ENCODE measurements at places on chromosomes 2 and 18.
A peak's percentile ranks its signal among the peaks of the same experiment; 100 is the strongest.

- DNase-seq, result no peak
Observed at GRCh38 chr2:213932-214693, 49.7 kb downstream of the SH3YL1 start.

- DNase-seq, result no peak
Observed at GRCh38 chr18:33696332-33697162, 118.5 kb downstream of the ASXL3 start.

DNA sequence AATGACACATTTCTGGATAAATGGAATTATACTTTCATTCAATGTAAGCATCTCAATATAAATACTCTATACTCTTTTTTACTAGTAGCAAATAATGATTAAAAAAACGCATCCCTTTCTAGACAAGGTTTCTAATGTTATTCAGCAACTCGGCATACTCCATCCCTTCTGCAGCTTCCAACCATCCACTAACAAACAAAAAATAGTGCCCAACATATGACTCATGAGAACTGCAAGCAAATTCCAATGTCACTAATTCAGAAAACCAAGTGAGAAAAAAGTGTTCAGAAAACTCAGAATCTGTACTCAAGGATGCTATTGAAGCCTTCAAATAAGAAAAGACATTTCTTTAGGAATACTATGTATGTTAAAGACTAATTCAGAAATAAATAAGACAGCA lies 140.0 kb downstream of the BAZ2B start:
- no peak for DNase-seq

DNA sequence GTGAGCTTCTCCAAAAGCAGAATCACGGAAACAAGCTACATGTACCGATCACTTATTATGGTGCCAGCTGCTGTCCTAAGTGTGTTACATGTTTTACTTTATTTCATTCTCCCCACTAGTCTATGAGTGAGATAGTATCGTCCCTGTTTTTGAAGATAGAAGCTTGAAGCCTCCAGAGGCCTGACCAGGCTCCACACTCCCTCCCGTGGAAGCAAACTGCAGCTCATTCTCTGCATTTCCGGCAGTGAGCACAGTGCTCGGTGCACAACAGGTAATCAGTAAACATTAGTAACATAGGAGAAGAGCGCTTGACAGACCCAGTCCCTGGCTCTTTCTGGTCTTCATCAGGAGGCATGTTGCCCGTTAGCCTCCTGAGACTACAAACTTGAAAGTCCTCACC lies 72.9 kb downstream of the ZBTB7C start:
- no peak for DNase-seq

- no peak for DNase-seq
Observed at GRCh38 chr2:182826496-182826895, 39.9 kb downstream of the FRZB start.

GRCh38 chr2:96768083-96768561 lies 7.4 kb downstream of the CNNM4 start:
- DNase-seq, result no peak

- DNase-seq, result no peak
Observed at GRCh38 chr2:240374085-240374907, 61.2 kb upstream of the GPC1 start.

DNA sequence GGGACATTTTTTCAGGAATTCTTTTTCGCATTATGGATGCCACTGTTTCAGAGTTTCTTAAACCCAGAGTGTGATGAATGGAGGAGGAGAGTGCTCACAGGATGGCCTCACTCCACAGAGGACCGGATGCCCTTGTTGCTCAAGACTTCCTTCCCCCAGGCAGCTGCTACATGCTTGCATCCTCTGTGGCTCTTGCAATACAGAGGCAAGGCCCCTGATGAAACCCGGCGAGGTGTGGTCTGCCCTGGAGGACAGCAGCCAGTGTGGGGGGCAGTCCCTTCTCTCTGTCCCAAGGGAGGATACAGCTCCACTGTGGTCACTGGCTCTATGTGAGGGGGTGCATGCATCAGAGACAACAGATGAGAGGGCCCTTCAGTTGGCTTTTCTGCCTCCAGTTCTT lies 109.6 kb downstream of the SH3RF3 start:
- peak; percentile 48 for DNase-seq

GRCh38 chr2:72089537-72089936 lies 58.1 kb downstream of the CYP26B1 start:
- DNase-seq, result no peak

DNA sequence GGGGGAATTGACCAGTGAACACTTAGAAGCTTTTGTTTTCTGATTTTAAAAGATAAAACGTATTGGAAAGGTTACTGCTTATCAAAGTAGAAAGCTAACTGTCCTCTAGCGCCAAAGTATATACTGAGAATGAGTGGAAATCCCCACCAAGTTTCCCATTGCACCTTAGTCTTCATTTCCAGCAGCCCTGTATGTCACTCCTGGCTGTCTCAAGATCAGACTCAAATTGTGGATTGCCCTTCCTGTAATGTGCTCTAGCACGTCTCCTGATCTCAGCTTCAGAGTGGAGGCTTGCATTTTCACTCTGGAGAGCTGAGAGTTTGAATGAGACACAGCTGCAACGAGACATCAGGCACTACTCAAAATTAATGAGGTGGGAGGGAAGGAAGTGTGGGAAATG lies 26.6 kb downstream of the MFF start:
- no peak for DNase-seq

DNA sequence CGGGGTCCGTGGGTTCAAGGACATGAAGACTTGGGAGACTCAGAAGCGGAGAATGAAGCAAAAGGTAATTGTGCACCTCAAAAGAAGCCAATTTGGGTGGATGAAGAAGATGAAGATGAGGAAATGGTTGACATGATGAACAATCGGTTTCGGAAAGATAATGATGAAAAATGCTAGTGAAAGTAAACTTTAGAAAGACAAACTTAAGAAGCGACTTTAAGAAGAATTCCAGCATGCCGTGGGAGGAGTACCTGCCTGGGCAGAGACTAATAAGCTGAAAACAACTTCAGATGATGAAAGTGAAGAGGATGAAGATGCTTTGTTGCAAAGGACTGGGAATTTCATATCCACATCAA lies 43.5 kb downstream of the PSTPIP2 start:
- no peak for DNase-seq

DNA sequence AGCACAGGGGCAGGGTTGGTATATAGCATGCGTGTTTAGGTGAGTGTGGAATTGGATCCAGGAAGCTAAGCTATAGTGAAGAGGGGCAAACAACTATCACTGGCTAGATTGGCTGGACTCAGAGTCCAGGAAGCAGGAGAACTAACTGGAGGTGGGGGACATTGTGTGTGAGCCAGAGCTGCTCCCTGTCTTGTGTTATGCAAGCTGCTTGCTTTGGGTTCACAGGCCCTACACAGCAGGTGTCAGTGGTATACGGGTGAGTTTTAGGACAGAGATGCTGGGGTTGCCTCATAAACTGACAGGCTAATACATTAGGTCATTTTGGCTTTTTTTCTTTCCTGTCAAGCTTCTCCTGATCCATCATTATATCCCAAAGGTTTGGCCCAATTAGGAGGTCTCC lies 87.5 kb downstream of the CCDC85A start:
- DNase-seq, result no peak

DNA sequence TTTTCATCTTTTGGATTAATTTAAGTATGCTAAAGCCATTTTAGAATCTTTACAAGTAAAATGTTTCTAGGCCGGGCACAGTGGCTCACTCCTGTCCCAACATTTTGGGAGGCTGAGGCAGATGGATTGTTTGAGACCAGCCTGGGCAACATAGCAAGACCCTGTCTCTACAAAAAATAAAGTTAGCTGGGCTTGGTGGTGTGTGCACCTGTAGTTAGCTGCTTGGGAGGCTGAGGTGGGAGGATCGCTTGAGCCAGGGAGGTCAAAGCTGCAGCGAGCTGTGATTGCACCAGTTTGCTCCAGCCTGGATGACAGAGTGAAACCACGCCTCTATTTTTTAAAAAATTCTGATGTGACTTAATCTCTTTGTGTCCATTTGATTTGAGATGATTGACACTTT lies 3.9 kb downstream of the PPM1B start:
- no peak for DNase-seq

DNA sequence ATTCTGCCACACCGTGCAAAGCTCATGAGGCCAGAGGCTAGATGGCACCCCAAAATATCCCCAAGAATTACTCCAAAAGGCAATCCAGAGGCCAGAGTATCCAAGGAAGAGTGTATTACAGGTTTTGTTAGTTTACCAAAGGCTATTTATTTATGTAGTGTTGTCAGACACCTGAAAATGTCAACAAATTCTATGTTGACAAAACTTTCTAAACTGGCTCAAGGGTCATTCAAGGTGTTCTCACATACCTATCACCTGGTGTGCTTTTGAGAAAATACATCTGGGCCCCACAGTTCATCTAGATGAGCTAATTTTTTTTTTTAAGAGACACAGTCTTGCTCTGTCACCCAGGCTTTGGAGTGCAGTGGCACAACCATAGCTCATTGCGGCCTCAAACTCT lies 12.4 kb upstream of the DTNB start:
- DNase-seq, result no peak

DNA sequence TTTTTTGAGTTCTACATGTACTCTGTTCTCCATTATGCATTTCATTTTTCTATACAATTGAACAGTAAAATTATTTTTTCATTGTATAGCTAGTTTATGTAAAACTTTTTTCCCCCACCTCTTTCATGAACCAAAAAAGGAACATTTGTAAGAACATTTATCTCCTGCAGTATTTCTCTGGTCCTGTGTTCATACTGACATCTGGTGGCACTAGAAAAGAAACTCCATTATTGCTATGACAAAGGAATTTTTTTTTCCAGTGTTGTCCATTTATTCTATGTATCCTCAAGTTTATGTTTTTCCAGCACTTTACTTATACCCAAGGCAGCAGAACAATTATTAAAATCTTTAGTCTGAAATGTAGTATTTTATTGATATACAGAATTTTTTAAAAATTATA lies 27.4 kb upstream of the CHAC2 start:
- DNase-seq, result no peak

DNA sequence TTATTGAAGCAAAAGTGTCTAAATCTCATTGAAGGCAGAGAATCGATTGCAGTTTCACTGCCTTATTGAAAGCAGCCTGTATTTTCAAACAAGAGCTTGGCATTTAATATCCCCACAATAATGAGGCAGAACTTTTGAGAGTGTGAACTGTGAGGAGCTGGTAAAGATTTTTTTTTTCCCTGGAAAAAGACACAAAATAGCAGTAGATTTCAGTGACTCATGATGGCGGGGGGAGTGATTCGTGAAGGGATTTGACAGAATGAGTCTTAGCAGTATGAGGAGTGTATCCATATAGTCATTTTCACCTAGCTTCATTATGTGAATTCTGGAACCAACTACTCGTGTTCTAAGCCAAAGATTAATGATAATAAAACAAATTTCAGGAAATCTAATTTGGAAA lies 242.9 kb downstream of the ARL6IP6 start:
- no peak for DNase-seq

DNA sequence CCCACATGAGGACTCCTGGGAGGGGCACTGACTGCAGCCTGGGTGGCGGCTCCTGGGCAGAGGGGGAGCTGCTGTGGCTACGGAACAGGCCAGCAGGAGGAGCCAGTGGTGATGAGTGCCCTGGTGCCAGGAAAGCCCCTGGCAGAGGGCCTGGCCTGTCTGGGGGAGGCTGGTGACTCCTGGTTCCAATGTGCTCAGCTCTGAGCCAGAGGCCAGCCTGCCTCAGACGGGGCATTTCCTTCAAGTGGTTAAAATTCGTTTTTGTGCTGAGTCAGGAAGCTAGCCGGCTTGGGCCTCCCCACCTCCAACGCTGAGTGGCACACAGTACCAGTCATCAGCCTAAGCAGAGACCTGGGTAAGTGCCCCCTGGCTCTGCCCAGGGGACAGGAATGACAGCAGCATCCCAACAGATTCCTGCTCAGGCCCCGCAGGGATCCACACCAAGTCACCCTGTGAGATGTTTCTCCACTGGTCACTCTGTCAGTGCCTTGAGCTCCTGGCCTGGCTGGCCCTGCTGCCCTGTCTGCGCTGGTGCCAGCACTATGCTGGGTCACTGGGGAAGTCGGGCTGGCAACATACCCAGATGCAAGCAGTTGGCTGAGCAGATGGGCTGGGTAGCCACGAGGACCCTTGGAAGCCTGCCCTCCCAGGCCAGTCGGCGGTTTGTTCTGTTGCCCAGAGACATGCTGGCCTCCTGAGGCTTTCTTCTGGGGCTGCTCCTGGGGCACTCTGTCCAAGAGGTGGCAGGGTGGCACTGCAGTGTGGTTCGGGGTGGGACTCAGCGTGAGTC lies 7.1 kb upstream of the KLF11 start:
- DNase-seq, result peak; percentile 48

GRCh38 chr2:61410185-61410584 lies 60.7 kb downstream of the USP34 start:
- no peak for DNase-seq

DNA sequence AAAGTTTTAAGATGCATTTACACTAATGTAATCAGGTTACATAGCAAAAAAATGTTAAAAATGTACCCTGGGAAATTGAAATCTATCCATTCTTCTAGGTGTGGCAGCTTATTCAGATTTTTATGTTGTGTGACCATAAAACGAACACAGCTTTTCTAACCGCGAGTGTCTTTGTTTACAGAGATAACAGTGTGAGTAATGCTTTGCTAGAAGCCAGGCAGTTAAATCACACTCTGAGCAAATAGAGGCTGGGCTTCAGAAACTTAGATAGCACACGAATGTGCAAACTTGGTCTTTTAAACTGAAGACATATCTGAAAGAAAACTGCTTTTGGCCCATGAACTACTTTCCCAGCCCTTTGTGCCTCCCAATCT lies 116.1 kb downstream of the SPTBN1 start:
- DNase-seq, result peak; percentile 25

- DNase-seq, result no peak
Observed at GRCh38 chr2:167190053-167190452, 301.8 kb downstream of the XIRP2 start.

- DNase-seq, result no peak
Observed at GRCh38 chr2:61135510-61135909, 26.5 kb upstream of the C2orf74 start.

DNA sequence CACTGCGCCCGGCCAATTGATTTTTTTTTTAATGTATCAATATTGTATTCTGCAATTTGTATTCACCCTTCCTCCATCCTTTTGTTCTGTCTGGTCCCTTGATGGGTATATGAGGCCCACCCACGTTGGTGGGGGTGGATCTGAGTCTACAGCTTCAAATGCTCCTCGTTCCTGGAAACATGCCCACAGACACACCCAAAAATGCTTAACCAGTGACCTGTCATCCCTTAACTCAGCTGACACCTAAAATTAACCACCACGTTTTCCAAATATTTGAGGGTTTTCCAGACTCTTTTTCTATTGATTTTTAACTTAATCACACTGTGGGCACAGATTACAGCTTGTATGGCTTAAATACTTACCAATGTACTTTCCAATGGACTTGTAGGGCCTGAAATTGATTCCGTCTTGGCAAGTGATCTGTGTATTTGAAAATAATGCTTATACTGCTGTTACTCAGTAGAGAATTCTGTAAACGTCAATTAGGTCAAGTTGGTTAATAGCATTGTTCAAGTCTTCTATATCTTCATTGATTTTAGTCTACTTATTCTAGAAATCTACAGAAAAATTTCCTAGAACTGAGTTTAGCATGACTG lies 34.4 kb upstream of the CYP27C1 start:
- DNase-seq, result no peak
